CD4-positive, CD25-positive, alpha-beta regulatory T cell (primary cell): ENCODE measurements at places on chromosomes 6 and 20. TPM values are rescaled to one million over a fixed set of nuclear protein-coding genes. Genes with fewer than 3 reads are reported as not detected.

The TFEB gene
- 8.1 TPM for polyA plus RNA-seq

The PSORS1C2 gene
- polyA plus RNA-seq: not detected

The BFSP1 gene
- polyA plus RNA-seq: not detected

The CALHM4 gene
- polyA plus RNA-seq: not detected

The CDC25B gene
- 39.7 TPM for polyA plus RNA-seq

The CPNE5 gene
- polyA plus RNA-seq: 0.16 TPM

The TP53TG5 gene
- polyA plus RNA-seq: 0.18 TPM

The UBE2J1 gene
- polyA plus RNA-seq: 34.1 TPM

The B3GAT2 gene
- polyA plus RNA-seq: 0.21 TPM

The ABRACL gene
- polyA plus RNA-seq: 160 TPM

The KCNQ5 gene
- 1.8 TPM for polyA plus RNA-seq

The DTD1 gene
- polyA plus RNA-seq: 40.6 TPM

The SCGN gene
- polyA plus RNA-seq: not detected

The OR2H2 gene
- not detected for polyA plus RNA-seq

The SPAG4 gene
- polyA plus RNA-seq: 0.11 TPM

The LAMA5 gene
- not detected for polyA plus RNA-seq

The HMGCLL1 gene
- not detected for polyA plus RNA-seq

The COL12A1 gene
- polyA plus RNA-seq: not detected

The PNLDC1 gene
- polyA plus RNA-seq: not detected

The PEX6 gene
- polyA plus RNA-seq: 12.3 TPM

The BPIFB3 gene
- polyA plus RNA-seq: not detected

The OPRM1 gene
- polyA plus RNA-seq: not detected

The ZNF76 gene
- polyA plus RNA-seq: 19.0 TPM

The CLPSL1 gene
- not detected for polyA plus RNA-seq
